ENCODE measurements at places on chromosomes 1 and 21. TPM values are rescaled to one million over a fixed set of nuclear protein-coding genes. Genes with fewer than 3 reads are reported as not detected.

GRCh38 chr1:1435106-1435903 is at the start of gene VWA1:
Gene VWA1, plus strand, starts transcription at chr1:1435690. Its CDS starts 59 bp downstream, at chr1:1435749.
- no peak for DNase-seq

Gene SHE
- 16.8 TPM for total RNA-seq

DNA sequence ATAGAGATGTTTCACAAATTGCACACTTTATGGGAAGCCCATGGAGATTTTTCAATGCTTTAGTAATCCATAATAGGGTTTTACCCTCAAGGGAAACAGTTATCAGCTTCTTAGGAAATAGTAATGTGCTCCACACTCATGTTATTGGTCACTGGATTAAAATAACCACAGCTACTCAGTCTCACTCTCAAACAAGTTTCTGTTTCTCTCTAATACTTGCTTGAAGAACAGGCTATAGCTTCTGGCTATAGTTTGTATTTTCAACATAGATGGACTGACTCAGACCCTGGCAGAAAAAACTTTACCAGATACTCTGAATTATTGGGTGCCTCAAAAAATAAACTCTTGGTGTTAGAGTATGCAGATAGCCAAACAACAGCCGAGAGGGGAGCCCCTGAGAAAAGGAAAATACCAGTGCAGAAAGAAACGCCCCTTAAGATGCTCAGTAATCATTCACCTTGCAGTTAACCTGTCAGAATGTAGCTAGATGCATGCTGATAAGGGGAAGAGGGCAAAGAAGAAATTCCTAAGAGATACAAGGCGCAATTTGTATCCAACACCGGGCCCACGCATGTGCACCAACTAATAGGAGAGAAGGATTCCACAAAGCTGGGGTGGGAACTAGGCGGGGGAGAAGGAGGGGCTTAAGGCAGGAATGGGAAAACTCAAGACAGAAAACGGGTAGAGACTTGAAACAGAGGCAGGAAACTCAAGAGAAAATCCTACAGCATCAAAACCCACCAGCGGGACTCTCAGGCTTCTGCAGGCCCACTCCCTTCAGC is 30.4 kb upstream of the PDE4B start:
- no peak for DNase-seq

- DNase-seq: no peak
These were observed 37.8 kb upstream of the ETV3 start for GRCh38 chr1:157176016-157176415.

Gene IKBKE
- 0.97 TPM for total RNA-seq

DNA sequence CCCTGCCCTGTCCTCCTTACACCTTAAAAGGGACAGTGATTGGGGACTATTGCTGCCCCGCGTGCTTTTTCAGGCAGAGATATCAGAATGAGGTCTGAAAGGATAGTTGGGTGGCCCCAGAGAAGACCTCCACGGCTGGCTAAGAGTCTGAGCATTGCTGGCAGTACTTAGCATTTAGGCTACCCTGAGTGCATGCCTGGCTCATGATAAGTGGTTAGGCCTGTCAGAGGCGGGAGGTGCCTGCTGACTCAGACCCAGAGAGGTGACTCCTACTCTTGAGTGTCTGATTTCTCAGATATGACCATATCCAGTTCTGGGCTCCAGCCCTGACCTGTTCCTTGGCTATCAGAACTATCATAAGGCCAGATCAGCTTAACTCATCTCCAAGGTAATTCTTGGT is 213.7 kb downstream of the PBX1 start:
- no peak for DNase-seq

Gene KANK4
- 0.16 TPM for total RNA-seq

DNA sequence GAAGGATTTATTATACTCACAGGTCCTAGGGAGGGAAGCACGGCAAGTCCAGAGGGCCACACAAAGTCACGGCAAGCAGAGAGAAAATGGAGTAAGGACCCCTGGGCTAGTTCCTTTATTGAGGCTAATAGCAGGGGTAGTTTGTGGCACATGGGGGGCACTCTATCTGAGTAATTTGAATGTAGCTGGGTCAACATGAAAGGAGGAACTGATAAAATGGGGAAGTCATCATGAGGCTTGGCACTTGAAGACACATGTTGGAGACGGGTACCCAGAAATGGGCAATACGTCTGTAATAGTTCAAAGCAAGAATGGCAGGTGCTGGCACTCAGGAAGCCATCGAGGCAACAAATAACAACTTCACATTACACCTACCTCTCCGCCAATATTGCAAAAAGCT is 1136.4 kb downstream of the MRPL39 start:
- no peak for DNase-seq

DNA sequence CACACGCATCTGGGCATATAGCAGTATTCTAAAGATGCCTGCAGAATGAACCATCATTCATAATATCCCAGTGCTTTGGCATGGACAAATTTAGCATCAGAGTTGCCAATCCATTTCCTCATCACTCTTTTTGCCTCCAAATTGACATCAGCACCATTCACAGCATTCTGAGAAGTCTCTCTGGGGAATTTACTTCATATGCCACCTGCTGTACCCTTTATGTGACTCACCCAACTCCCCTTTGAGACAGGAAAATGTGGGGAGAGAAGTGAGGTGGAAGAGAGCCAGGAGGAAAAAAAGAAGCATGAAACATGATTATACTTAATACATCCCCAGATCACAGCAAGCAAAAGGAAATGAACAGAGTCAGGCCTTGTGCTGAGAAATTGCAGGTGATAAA is 37.4 kb downstream of the RAB3B start:
- no peak for DNase-seq

Gene DCST2
- total RNA-seq: 0.51 TPM

GRCh38 chr1:69738458-69739250 is 170.9 kb downstream of the LRRC7 start:
- no peak for DNase-seq

Gene GJA4
- 34.7 TPM for total RNA-seq

GRCh38 chr1:108045460-108045859 is 80.5 kb upstream of the VAV3 start:
- no peak for DNase-seq

Gene KCND3
- 14.2 TPM for total RNA-seq

DNA sequence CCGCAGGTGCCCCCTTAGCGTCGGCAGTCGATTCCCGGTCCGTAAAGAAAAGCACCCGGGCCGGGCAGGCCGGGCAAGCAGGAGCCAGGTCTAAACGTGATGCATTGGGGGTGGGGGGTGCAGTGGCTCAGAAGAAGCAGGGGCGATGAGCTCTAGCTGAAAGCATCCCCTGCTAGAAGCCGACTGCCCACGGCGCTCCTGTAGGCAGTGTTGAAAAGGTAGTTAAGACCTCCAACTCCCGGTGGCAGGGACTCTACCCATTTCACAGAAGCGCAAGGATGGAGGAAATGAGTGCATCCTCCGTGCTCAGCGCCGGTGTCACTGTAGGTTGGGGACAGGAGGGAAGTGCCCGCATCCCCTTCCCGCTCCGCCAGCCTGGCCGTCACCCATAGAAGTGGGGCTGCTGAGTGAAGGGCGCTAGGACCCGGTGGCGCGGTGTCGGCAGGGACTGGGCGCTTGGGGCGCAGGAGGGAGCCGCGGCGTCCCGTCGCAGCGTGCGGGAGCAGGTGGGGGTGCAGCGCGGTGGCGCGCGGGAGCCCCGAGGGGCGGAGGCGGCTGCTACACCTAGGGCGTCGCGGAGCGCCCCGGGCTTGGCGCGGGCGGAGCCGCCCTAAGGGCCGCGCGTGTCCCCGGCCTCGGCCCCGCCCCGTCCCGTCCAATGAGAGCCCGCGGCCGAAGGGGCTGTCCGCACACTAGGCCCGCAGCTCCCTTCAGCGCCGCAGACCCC is at the start of gene WNT2B:
Gene WNT2B (plus strand): TSS at position 688 of the 727 bp plus-strand sequence. CDS start 298 bp downstream, outside the sequence.
- DNase-seq: no peak

DNA sequence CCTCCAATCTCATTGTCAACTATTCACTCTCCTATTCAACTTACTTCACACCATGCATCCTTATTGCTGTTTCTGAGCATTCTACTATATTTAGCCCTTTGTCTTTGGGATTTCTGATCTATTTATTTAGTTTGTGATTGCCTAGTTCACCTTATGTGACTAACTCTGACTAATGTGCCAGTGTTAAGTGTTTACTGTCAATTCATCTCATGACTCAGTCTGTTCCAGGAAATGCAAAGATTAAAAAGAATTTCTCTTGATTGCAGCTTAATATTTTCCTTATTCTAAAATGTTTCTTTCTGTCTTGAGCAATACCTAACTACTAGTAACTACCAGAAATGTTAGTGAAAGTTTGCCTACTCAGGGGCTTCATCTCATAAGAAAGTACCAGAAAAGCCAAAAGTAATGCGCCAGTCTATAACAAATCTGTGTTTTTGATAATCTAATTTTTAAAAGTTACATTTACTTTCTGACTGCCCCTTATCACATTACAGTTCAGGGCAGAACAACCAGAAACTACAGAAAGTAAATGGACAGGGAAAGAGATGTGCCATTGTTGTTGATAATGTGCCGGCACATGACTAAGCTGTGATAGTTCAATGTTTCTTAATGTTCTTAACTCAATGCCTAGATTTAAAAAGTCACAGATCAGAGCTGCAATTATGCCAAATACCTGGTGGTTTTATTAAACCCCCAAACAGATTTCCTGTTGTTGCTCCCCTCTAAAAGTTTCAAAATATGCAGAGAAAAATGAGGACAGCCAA is 556.5 kb downstream of the PTBP2 start:
- no peak for DNase-seq

GRCh38 chr1:203649999-203650836 is 23.6 kb downstream of the ATP2B4 start:
- no peak for DNase-seq

DNA sequence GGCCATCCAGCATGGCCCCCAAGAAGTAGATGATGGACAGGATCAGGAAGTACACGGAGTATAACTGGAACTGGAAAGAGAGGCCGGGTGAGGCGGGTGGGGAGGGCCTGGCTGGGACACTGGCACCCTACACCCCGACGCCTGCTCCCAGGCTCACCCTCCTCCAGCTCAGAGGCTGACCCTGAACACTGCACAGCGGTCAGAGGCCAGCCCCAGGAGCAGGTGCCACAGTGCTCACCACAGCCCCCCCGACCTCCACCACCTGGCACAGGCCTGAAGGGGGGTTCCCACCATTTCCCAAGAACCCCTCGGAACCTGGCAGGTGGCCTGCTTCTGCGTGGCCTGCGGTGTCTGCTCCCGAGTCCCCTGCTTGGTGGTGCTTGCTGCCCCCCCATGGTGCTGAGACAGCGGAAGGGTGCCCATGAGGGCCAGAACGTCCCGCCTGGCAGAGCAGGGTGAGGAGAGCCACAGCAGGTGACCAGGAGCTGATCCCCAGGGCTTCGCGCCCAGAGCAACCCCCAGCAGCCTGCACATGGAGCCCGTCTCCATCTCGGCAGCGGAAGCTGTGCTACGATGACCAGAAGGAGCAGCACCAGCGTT is 26.1 kb downstream of the SLC19A1 start:
- DNase-seq: peak; percentile 58

DNA sequence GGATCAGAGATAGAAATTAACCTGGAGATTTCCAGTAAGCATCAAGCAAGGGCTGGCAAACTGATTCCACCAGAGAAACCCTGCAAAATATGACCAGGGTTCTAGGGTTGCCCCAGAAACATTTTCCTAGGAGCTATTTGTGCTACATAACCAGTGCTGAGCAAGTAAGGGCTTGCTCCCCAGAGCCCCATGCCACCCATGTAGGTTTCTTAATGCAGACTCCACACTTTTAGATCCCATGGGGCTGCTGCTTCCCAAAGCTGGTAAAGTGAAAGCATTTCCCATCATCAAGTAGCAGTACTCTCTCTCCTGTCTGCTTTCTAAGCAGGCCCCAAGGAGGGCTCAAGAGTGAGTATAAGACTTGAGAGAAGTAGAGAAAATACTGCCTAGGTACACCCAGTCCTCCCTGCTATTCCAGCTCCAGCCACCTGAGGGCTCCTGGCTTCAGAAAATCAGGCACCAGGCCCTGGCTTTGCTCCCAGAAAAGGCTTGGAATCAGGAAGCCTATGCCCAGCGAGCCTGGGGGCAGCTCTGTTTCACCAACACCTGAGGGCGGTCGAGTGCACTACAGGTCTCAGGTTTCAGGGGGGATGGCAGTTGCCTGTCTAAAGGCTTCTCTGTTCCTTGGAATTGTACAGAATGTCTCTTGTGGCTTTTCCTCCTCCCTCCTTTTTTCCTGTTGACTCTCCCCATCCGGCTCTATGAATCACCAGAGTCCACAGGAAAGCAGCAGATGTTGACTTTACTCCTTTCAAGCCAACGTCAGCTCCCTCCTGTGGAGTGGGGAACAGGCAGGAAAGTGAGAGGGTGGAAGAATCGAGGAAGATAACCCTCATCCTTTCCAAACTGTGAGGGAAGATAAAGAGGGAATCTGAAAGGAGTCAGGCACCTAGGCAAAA is 6.2 kb upstream of the ANKRD35 start:
- DNase-seq: peak; percentile 93

- DNase-seq: no peak
These were observed 6.4 kb upstream of the GBP5 start for GRCh38 chr1:89279011-89279466.

DNA sequence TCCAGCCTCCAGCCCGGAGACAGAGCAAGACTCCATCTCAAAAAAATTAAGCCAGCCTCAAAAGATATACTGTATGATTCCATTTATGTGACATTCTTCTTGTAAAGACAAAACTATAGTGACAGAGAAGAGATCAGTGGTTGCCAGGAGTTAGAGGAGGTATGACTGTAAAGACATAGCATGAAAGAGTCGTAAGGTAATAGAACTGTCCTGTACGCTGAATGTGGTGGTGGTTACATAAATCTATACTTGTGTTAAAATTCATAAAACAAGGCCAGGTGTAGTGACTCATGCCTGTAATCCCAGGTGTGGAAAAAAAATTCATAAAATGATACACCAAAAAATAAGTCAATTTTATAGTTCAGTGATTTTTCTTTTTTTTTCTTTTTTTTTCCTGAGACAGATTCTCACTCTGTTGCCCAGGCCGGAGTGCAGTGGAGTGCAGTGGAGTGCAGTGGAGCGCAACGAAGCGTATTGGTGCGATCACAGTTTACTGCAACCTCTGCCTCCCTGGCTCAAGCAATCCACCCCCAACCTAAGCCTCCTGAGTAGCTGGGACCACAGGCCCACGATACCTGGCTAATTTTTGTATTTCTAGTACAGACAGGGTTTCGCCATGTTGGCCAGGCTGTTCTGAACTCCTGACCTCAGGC is 84.9 kb upstream of the CXADR start:
- DNase-seq: no peak

Gene TMEM183A
- 27.7 TPM for total RNA-seq

GRCh38 chr1:165369255-165369848 is 12.8 kb upstream of the LMX1A start:
- no peak for DNase-seq

Gene GIPC2
- 4.0 TPM for total RNA-seq

Measured in cardiac septum (tissue), 1 donor.